ENCODE measurements at places on chromosomes 13 and 19.
A peak's percentile ranks its signal among the peaks of the same experiment; 100 is the strongest.

DNA sequence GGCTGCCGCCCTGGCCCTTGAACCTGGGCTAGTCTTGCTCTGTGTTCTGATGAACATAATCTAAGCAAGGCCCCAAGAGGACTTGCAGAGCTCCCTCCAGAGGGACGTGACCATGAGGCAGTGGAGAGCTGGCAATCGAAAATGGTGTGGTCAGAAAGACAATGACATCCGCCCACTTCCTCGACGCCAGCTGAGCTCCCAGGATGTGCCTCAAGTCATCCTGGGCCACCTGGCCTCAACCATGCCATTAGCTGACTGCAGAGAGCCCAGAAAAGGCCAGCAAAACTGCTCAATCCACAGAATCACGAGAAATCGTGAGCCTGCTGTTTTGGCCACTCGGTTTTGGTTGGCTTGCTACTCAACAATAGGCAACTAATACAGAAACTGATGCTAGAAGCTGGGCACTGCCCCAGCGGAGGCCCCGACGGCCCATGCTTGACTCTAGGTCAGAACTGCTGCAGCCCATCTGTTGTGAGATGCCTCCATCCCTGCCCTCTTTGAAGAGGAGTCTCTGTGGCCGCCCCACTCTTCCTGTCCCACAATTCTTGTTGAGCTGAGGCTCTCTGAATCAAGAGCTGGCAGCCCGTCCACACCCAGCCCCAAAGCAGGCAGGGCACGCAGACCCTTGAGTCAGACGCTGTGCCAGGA lies 53.3 kb downstream of the STK24 start:
- DNase-seq = no peak

DNA sequence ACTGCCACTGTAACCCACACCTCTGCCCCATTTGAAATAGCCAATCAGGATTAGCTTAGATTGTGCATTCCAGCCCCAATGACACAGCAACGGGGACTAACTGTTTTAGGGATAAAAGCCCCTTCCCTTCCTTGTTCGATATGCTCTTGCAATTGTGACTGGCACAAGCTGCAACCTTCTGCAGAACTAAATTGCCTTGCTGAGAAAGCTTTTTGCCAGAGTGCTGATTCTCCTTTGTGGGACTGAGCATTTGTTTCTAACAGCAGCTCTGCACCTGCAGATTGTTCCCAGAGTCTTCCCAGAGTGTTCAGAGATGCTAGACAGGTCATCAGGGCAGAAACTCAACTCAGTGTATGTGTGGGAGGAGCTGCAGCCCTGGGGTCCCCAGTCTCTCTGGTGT lies 115.8 kb downstream of the ZNF675 start:
- no peak for DNase-seq

- no peak for DNase-seq
These were observed 10.4 kb downstream of the XAB2 start for GRCh38 chr19:7618771-7619510.

DNA sequence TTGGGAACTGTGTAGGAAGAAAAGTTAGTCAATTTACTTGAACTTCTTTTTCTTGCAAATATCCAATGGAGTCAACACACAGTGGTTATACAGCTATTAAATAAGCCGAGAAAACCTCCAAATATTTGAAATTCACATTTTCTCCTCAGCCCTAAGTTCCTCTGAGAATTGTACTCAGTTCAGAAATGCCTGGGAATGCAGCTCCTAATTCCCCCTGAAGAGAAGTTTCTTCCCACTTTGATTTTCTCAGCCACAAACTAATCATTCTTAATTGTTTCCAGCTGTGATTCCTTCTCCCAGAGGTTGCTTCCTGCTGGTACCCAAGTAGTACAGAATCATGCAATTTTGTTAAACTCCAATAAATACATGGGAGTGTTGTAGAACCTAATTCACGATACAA lies 246.1 kb upstream of the MIR17HG start:
- DNase-seq = no peak

- peak; percentile 73 for DNase-seq
These were observed at the start of gene CERS4 for GRCh38 chr19:8208922-8209461. TSS of gene CERS4 (plus strand) at chr19:8209370. CDS start at chr19:8251077, 41,707 bp downstream.

DNA sequence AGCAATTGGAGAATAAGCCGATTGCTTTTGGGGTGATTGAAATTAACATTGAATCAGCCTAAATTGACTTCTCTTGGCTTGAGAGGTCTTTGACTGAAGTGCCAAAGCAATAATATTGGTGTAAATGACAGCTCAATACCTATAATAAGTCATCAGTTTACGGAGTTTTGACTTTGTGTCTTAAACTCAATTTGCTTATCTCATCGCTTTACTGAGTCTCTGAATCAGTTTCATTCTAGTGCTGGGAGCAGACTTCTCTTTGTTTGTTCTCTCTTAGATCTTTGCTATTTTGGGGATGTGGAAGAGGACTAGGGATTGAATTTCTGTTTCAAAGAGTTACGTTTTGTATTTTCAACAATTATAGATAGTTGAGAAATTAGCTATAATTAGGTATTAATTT lies 7.1 kb downstream of the RFC3 start:
- no peak for DNase-seq

- DNase-seq = no peak
These were observed 21.8 kb upstream of the MBNL2 start for GRCh38 chr13:97200081-97200942.

- DNase-seq = no peak
These were observed 60.9 kb downstream of the FRY start for GRCh38 chr13:32092496-32092895.

DNA sequence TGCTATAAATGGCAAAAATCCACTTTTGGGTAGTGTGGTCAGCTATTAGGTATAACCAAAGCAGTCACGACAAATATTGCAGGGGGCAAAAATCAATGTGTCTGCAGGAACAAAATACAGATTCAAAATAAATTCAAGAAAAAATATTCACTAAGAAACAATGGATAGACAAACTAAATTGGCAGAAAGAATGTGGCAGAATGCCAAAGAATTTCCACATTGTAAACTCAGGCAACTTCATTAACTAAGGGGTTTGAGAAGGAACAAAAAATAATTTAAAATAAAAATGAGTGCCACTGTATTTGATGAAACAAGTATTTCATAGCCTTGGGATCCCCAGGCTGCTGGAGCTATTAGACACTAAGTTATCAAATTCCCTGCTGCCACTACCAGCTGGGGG lies 193.1 kb downstream of the VWA8 start:
- no peak for DNase-seq

DNA sequence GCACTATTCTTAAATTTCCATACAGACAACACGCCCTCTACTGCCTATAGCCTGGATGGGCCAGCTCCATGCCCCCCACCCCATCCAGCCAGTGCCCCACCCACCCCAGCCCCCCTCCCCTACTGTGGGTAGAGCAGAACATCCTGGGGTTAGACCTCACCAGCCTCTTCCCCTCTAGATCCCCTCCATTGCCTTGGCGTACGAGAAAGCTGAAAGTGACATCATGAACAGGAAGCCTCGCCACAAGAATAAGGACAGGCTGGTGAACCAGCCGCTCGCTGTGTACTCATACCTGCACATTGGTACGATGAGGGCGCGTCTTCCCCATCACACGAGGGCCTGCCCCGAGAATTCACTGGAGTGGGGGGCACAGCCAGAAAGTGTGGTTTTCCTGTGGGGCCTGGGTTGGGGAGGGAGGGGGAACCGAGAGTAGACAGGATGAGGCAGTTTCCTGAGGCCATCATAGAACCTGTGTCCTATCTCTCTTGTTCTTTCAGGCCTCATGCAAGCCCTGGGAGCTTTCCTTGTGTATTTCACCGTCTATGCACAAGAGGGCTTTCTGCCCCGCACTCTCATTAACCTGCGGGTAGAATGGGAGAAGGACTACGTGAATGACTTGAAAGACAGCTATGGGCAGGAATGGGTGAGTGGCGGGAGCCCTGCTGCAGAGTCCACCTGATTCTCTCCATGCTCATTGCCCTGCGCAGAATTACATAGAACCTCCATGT lies 29.1 kb downstream of the ATP12A start:
- no peak for DNase-seq

DNA sequence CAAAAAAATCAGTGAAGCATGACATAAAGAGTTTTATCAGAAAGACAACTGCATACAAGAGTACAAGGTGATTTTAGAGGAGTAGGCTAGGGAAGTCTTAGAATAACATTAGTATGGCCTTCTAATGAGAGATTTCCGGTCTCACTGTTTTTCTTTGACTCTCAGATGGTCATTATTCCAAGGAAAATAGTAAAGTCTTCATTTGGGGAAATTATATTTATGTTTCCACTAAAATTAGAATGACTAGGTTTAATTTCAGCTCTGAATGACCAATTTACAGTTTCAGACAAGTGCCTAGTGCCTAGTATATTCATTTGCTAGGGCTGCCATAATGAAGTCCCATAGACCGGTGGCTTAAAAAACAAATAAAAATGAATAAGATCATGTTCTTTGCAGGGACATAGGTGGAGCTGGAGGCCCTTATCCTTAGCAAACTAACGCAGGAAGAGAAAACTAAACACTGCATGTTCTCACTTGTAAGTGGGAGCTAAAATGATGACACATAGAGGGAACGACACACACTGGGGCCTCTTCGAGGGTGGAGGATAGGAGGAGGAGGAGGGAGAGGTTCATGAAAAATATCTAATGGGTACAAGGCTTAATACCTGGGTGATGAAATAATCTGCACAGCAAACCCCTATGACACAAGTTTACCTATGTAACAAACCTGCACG lies 303.1 kb downstream of the PCDH9 start:
- DNase-seq = no peak

GRCh38 chr19:48490981-48491792 lies 20.4 kb downstream of the LMTK3 start:
- no peak for DNase-seq

DNA sequence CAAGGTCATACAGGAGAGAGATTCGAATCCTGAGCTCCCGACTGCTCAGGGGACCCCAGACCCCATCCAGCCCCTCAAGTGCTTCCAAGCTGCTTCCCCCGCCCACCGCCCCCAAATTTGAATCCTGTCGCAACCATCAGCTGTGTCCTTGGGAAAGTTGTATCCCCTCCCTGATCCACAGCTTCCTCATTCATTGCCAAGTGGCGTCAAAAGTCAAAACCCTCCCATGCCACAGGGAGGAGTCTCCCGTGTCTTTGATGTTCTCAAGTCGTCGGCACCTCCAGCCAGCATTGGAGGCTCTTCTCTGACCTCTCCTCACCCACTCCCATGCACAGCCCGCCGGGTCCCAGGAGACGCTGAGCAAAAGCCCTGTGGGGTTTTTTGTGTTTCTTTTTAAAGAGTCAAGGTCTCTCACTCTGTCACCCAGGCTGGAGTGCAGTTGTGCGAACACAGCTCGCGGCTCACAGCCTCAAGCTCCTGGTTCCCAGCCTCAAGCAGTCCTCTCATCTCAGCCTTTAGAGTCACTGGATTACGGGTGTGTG lies 2.8 kb upstream of the IFI30 start:
- peak; percentile 64 for DNase-seq

DNA sequence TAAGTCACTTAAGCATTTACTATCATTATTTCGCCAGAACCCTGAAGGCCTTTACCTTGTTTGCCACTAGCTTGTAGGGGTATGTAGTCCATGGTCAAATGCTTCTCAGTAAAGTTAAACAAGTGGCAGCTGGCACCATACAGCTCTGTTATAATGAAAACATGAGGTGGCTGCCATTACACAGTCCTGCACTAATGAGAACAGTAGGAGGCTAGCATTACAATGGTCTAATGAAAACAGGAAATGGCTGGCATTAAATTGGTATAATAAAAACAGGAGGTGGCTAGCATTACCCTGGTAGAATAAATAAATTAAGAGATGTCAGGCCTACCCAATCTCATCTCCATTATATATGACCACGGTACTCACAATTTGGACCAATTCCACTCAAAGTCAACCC lies 107.5 kb downstream of the PCDH17 start:
- no peak for DNase-seq

DNA sequence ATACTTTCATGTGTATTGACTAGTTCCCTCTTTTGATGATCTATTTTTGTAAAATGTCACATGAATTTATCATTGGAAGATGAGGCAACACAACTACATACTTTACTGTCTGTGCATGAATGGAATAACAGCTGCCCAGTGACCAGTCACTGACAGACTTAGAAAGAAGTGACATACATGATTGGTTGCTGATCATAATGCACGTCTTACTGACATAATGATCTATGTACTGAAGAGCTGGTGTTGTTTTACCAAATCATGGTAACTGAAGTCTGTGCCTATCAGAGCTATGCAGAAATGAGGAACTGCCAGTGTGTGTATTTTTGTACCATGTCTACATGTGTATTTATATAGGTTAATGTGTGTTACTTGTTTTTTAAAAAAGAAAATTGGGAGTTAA lies 26.5 kb downstream of the GPR18 start:
- no peak for DNase-seq

DNA sequence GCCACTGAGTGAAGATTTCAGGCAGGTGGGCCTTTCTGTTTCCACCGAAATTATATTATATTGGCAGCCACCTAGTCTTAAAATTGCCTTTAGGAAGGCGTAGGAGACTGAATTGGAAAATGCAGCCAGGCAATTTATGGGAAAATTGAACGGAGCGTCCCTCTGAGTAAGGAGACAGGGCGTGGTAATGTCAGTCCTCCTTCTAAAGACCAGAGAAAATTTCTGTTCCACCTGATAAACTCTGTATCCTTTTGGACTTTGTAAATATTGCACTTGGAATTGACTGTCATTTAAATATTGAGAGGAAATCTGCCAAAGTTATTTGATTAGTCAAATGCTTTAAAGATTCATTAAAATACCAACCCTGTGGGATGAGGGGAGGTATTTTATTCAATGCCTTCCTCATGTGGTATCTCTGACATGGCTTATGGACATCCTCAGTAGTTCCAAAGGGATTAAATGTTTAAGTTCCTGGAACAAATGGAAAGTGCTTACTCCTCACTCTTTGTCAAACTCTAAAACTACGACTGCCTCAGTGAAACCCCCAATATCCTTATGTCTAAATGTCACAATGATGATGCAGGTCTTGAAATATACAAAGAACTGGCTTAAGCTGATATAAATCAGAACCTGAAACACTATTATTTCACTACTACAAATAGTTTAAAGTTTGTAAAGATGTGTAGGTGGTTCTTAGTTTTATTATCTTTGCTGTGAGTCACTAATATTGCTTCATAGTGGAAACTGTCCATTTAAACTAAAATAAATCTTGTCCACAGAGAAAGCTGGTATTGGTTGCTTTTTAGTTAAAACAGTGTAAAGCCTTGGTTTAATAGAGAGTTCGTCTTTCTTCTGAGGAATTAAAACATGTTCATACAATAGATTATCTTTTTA lies 203.2 kb downstream of the FGF14 start:
- no peak for DNase-seq

GRCh38 chr13:46173656-46174055 lies 8.3 kb downstream of the LCP1 start:
- no peak for DNase-seq

DNA sequence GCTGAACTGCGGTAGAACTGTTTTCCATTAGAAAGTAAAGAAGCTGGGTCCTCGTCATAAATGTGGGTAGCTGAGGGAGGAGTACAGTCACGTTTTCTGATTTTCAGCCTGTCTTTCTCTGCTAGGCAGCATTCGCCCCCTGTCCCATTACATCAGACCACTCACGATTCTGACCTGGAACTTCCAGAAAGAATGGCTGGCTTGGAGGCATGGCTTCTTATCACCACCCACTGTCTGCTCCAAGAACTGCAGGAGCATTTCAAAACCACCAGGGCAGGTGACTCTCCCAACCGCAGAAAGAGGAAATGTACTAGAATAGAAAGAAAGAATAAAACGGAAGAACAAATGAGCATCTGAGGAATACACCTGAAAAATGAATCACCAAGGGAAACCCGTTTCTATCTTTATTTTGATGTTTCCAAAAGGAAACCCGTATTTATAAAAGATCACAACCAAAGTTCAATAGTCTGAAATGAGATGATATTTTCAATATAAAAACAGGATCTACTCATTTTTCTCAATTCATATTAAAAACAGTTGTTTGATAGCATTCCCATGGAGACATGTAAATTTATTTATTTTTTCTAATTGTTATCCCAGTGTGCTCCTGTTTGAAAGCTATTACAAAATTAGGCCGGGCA lies 22.1 kb upstream of the POMP start:
- DNase-seq = peak; percentile 33
